WTC11 (cell line): ENCODE measurements at places on chromosomes 5 and 9. TPM values are rescaled to one million over a fixed set of nuclear protein-coding genes. Genes with fewer than 3 reads are reported as not detected.

Gene HTR1A
- 0.46 to 0.66 TPM (median 0.52 TPM) in 3 replicates for total RNA-seq

Gene PCDHGA8
- total RNA-seq: 1.4 to 2.4 TPM (median 2.1 TPM) in 3 replicates

Gene ROR2
- total RNA-seq: 15.2 to 19.8 TPM (median 15.9 TPM) in 3 replicates

DNA sequence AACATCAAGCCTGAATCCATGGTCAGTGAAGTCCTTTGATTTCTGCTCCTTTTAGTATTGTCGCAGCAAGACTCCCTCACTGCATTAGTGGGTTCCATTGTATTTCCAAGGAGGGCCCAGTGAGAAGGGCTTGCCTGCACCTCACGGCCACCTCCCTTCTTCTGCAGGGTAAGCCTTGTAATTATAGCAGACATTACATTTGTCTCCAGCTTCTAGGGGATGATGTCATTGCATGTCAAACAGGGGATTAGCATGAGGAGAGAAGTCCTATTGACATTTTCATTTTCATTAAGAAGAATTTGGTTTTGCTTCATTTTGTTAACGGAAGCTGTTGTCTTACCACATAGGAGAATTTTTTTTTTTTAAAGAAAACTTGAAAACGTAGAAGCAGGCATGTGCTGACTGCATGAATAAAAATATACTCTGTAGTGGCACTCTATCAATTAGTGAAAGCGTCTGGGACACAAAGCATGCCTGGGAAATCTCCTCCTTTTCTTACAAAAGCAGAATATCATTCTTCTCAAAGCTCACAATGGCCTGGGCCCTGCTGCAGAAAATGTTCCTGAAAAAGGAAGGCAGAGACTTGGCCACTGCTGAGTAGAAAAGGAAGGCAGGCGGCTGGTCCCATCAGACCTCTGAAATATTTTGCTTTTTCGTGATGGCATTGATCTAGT, 27.1 kb downstream of the MAP1B start:
- no peak for DNase-seq

GRCh38 chr5:157057459-157058370, 1.2 kb downstream of the HAVCR1 start:
- no peak for DNase-seq

- DNase-seq: no peak
Measured at GRCh38 chr9:113776194-113776593, 99.9 kb upstream of the ZNF618 start.

GRCh38 chr9:111658943-111659342, 2.5 kb upstream of the GNG10 start:
- DNase-seq: no peak

- DNase-seq: no peak
Measured at GRCh38 chr5:128357226-128357625, 180.8 kb downstream of the FBN2 start.

- no peak for DNase-seq
Measured at GRCh38 chr5:159913048-159913447, 3.2 kb upstream of the ADRA1B start.

DNA sequence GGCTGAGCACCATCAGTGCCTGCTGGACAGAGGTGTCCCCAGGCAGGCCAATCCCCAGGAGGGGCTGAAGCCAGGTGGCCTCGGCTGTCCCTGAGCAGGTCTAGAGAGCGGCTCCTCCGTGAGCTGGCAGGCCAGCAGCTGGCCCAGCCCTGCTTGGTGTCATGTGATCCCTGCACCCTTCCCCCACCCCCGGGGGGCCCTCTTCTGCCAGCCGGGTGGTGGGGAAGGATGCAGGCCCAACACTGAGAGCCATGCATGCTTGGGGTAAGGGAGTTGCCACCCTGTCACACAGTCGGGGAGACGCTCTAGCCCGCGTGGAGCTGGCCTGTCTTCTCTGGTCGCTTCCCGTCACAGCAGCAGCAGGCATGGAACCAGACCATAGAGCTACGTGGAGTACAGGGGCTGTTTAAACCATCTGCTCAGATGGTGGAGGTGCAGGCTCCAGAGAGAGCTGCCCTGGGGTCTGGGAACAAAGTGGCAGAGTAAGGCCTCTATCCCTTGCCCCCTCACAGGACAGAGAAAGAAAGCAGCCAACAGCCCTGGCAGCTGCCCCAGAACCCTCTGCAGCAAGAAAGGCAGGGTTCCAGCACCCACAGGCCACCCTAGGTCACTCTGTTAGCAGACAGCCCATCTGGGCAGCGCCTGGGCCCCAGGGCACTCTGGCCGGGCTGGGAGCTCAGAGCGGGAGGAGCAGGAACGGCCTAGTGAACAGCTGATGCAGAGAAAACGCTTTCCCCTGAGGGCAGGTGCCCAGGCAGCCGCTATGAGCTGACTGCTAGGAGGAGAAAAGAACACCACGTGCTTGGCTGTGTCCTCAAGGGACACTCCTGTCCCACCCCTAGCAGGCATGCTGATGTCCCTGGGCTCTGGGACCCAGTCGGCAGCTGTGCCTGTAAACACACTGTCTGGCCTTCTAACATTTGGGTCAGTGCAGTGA, 6.8 kb downstream of the RALGDS start:
- DNase-seq: no peak
